ENCODE measurements at places on chromosomes 1 and 21. TPM values are rescaled to one million over a fixed set of nuclear protein-coding genes. Genes with fewer than 3 reads are reported as not detected.

Gene CDK18
- polyA plus RNA-seq: 9.0 TPM

Gene RGS18
- polyA plus RNA-seq: 0.29 TPM

Gene TNNI3K
- polyA plus RNA-seq: 0.41 TPM

Gene KRTAP19-1
- polyA plus RNA-seq: not detected

Gene CHIA
- polyA plus RNA-seq: 0.06 TPM

Gene CNR2
- polyA plus RNA-seq: 0.02 TPM

Gene FMOD
- 4.4 TPM for polyA plus RNA-seq

Gene SPRR5
- polyA plus RNA-seq: 4.2 TPM

Gene TTC22
- polyA plus RNA-seq: 92.9 TPM

Gene UBASH3A
- polyA plus RNA-seq: 0.46 TPM

Gene PGM1
- 28.0 TPM for polyA plus RNA-seq

Gene GSTM2
- polyA plus RNA-seq: 52.0 TPM

All from esophagus (tissue), 2 donors.